ENCODE measurements at places on chromosomes 2 and 18.

DNA sequence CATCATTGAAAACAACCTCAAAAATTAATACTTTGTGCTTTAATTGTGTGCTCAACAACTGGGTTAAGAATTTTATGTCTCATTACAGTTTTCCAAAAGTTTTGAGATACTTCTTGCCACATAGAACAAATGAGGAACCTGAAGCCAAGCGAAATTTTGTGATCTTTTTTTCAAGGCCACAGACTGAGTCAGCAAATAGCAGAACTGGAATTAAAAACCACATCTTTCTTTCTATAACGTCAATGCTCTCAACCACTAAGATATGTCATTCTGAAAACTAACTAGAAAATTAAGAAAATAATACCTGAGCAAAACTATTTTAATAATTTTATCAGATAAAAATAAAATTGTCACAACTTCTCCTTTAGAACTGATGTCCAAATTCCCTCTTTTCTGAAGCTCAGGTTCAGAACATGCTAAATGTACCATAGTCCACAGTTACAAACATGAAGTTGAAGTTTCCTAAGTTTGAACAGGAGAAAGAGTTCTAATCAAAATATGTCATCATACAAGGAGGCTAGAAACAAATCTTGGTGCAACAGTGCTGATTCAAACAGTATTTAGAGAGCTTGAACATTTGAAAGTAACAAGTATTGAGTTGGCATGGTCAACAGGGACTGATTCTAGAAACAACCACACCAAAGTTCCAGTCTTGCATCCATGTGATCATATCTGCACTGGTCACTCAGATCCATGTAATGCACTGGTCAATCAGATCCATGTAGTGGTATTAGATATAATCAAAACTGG lies 27.6 kb upstream of the CALCRL start:
- no peak for DNase-seq

DNA sequence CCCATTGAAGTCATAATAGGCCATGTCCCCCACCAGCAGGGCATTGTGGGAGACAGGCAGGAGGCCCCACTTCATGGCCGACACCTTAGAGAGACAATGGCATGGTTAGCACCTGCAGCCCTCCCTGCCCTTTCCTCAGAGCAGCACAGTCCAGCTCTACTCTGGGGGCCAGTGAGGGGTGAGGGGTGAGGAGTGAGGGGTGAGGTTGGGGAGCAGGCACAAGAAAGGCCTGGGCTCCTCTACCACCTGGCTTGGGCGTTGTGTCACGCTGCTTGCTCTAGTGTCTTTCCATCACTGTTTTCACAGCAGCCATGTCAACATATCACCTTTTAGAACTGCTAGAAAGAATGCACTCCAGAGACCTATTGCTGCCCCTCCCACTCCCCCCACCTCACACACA lies 77.2 kb downstream of the ADD2 start:
- DNase-seq, result no peak

DNA sequence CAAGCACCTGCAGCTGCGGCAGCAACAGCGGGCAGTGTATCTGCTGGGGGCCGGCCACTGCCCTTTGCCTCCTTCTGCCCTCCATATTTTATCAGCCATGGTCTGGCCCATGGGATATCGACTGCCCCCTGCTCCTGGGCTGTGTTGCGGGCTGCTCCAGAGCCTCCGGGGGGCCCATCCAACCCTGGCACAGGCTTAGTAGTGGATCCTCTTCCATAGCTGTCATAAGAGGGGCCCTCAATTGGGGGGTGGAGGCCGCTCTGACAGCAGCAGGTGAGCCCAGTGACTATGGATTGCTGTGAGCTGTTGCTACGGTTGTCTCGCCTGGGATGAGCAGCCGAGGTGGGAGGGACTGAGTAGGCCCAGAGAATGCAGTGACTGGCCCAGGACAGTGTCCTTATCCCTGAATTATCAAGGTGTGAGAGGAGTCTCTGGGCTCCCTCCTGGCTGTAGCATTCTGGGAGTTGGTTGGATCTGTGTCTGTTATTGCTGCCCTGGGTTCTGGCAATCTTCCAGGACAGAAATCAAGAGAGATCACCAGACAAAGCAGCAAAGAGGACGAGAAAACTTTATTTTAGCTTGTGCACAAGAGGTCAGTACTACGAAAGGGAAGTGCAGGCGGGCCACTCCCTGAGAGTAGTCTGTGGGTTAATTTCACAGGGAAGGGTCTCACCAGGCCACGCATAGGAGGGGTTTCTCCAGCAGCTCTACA lies 145.1 kb downstream of the ASB1 start:
- DNase-seq, result no peak

- no peak for DNase-seq
These were observed 37.2 kb upstream of the GORASP2 start for GRCh38 chr2:170891893-170892292.

DNA sequence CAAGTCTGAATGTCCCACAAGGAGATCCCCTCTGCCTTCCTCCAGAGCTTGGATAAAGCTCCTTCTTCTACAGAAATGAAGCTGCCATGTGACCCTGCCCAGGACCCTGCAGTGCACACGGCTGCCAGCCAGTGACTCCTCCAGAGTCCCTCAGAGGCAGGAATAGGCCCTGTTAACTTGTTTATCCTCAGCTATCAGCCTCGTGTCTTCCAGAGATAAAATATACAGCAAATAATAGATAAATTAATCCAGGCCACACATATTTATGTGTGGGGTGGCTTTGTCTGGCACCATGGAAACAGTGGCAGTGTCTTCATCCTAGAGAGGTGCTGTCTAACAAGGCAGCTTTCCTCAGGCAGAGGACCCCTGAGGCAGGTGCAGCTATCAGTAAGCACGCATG lies 66.7 kb downstream of the TMEM18 start:
- DNase-seq, result no peak

Data from DMS 273 treated with DMSO at 0.1 percent for 48 hours (cell line).